ENCODE measurements at places on chromosomes 6 and 20.
A peak's percentile ranks its signal among the peaks of the same experiment; 100 is the strongest.

- no peak for DNase-seq
These were observed 87.6 kb upstream of the RSPO3 start for GRCh38 chr6:127030836-127031235.

DNA sequence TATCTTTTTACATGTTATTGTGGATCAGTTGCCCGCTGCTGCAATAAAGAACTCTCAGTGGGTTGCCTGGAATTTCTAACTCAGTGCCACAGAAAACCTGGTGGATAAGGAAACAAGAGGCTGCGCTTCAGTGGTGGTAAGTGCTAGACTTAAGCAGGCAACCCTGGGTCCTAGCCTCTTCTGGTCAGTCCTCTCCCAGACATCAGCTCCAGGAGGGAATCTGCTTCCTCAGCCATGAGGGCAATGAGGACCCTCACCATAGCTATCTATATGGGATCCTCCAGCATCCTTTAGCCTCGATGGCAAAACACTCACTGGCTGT is 490.7 kb upstream of the SULF2 start:
- DNase-seq = no peak

DNA sequence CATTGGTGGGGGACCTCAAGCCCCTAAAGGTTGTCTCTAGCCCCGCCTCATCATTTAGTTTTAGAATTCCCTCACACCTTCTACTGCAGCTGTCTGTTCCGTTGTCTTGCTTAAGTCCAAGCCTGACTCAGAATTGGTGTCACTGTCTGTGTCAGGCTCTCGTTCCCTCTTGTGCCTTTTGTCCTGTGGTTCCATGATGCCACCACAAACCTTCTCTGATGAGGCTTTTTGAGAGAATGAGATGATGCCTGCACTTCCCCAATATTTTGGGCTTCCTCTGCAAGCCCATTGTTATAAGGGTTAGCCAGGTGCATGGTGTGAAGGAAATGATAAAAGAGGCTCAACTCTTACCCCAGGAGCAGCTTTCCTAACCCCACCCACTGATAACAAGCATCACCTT is 8.1 kb upstream of the AKIRIN2 start:
- no peak for DNase-seq

GRCh38 chr20:63125838-63126601 is 89.9 kb downstream of the YTHDF1 start:
- DNase-seq = no peak

DNA sequence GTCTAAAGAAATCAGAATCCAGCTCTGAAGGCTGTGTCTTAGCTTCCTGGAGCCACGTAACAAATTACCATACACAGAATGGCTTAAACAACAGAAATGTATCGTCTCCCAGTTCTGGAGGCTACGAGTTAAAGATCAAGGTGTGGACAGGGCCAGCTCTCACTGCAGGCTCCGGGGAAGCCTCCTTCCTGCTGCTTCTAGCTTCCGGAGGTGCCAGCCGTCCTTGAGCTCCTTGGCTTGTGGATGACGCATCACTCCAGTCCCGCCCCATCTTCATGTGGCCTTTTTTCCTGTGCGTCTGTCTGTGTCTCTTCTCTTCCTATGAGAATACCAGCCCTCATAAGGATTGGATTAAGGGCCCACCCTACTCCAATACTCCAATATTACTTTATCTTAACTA is 319.1 kb upstream of the QKI start:
- no peak for DNase-seq

DNA sequence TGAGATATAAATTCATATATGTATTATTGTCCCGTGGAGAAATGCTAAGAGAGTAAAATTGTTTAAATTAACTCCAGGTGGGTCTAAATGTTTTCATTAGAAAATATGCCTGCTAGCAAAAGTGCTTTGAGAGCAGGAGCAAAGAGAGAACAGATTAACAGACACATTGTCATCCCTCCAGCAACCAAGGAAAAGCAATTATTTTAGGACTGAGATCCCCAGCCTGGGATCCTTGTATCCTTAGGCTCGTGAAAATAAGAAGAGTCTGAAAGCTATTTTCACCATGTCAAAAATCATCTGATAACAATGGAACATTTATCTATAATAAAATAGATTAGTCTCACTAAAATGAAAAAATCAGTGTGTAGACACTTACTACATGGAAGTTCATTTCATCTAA is 11.5 kb upstream of the MRS2 start:
- DNase-seq = no peak

GRCh38 chr20:36084356-36084755 is 70.2 kb upstream of the EPB41L1 start:
- no peak for DNase-seq

DNA sequence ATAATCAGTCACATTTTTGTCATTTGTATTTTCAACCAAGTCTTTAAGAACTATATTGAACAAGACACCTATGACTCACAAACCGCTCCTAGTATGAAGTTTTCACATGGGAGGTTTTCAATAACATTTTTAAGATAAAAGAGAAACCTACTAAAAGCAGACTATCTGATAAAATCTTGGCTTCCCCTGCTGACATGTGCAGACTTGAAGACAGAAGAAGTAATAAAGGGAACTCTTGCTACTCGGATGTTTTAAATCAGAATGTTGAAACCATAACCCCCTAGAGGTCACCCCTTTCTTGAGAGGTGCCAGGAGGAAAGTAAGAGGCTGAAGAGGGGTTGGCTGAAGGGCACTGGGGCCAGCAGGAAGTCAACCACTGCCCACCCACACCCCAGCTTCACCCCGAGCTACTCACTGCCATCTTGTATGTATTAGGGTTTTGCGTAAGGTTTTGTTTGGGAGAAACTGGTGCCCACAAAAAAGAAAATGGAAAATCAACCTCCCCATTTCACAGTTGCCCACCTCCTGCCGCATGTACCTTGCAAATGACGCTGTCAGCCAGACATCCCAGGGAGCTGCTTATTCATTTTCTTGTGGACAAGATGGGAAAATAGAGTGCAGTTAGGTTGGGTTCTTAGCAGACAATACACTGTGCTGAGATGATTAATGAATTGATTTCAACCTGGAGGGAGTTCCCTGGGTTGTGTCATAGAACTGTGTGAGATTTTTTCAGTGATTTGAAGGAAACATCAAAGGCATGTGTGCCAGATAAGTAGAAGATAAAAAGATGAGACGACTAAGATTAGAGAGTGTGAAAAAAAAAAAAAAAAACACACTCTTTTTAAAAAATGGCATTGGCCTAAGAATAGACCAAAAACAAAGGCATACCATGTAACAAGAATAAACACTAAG is 83.2 kb upstream of the TAB2 start:
- DNase-seq = no peak

GRCh38 chr20:48131581-48131980 is 346.3 kb upstream of the SULF2 start:
- no peak for DNase-seq

DNA sequence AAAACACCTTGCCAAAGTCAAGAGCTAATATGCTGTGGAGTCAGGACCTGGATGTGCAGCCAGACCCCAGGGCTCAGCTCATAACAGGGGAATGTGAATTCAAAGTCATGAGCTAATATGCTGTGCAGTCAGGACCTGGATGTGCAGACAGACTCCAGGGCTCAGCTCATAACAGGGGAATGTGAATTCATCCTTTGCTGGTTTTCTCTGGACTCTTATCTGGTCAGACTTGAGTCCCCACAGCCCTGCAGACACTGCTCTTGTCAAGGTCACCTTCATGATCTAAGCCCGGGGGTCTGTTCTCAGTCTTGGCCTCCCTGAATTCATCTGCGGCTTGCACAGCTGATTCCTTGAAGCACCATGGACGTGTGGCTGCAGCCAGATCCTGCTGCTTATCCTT is 19.2 kb upstream of the GGTLC1 start:
- no peak for DNase-seq

DNA sequence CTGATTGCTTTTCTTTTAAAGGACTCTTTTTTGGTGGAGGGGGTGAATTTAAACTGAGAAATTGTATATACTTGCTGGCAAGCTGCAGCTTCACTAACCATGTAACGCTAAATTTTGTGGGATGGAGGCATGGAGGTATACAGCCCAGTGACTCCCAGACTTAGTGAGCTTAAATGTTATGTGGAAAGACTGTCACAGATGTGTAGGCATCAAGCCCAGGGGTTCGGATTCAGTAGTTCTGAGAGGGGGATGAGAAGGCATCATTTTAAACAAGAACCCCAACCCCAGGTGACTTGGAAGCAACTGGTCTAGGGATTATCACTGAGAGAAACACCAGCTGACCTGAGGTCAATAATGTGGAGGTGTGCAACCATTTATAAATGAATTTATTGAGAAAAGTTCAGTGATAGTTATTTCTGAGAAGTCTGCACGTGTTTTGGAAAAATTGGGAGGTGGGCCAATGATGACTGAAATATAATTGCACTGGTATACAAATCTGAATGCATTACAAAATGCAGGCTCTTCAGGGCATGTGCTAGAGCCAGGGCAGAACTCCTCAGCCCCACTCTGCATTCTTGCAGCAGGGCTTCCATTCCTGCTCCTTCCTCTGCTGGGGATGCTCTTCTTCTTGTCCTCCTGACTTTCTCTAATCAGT is 26.9 kb downstream of the RFPL4B start:
- no peak for DNase-seq

DNA sequence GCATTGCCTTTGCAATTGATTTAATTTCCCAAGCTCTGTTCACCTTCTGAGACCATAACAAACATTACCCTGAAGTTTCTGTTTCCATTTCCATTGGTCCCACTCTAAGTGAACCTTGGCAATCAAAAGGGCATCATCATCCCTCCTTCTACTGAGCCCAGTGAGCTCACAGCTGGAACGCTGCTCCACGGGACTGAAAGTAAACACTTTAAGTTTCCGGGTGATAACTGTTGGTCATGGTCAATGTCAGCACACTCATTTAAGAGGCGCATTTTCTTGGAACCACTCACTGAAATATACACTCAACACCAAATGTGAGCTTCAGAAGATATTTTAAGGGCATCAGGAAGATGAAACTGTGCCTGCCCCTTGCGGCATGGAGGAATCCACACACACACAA is 37.1 kb upstream of the RPS6KA2 start:
- no peak for DNase-seq

GRCh38 chr20:20480689-20481088 is 112.8 kb downstream of the INSM1 start:
- DNase-seq = no peak

- peak; percentile 85 for DNase-seq
These were observed 44.6 kb downstream of the ARHGAP40 start for GRCh38 chr20:38645980-38646858.
